ENCODE measurements at places on chromosomes 1 and 21.

GRCh38 chr1:168835176-168835575 is 106.2 kb upstream of the DPT start:
- no peak for DNase-seq

- DNase-seq, result peak; percentile 84
Observed at GRCh38 chr1:44213222-44214112, at the start of gene DMAP1. TSS of gene DMAP1 (plus strand) at chr1:44213471. CDS start at chr1:44213754, 283 bp downstream.

DNA sequence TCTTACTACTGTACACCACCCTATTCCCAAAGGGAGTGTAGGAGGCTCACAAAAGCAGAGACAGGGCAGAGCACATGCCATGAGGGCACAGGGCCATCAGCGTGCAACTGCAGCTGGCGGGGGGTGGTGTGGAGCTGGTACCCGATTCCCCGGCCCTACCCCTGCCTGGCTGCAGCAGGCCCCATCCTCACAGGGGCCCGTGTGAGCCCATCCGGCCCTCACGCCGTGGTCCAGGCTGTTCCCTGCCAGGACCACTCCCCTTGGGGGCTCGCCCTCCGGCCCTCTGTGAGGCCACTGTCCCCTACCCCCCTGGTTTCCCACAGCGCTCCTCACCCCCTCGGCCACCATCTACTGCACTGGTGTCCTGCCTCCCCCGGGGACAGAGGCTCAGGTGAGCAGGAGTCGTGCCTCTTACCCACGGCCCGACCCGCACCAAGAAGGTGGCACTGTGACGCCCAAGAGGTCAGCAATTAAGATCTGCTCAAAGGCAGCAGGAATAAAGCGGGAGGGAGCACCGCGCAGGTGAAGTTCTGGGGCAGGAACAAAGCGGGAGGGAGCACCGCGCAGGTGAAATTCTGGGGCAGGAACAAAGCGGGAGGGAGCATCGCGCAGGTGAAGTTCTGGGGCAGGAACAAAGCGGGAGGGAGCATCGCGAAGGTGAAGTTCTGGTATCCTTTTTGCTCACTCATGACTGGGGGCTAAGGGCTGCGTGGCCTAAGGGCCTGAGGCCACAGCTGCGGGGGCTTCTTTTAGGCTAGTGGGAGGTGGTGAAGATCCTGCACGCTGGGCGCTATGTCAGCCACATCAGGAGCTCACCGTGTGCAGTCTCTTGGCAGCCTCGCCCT is 3.9 kb downstream of the POFUT2 start:
- no peak for DNase-seq

- no peak for DNase-seq
Observed at GRCh38 chr1:119103764-119104163, 36.7 kb downstream of the WARS2 start.

DNA sequence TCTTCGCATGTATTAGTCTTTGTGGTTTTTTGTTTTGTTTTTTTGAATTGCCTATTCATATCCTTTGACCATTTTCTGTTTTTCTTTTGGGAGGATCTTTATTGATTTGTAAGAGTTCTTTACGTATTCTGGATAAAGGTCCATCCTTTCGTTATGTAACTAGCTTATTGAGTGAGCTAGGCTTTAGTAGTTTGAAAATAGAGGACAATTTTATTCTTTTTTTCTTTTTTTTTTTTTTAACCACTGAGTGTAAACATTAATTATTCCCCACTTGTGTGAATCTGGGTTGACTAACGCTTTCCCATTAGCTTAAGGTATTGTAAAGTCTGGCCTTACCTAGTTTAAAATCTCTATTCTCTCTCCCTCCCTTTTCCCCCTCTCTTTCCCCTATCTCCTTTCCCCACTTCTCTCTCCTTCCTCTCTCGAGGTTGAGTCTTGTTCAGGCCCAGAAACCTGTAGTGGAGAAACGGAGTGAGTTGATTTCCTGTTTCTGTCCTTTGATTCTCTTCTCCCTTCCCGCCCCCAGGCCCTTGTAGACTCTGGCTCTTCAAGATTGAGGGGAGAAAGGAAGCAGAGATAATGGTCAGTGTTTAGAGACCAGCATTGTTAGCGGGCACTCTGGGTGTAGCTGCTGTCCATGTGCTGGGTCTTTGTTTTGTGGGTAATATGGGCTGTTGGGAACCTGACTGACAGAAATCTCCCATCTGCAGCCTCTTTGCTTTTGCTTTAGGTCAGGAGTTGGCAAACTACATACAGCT is 1.5 kb downstream of the MORC3 start:
- DNase-seq, result no peak

- no peak for DNase-seq
Observed at GRCh38 chr1:183418696-183419095, 516 bp upstream of the NMNAT2 start.
